H54 (cell line): ENCODE measurements at places on chromosomes 1 and 21.

- no peak for DNase-seq
Observed at GRCh38 chr1:24486331-24487065, 16.1 kb upstream of the RCAN3 start.

DNA sequence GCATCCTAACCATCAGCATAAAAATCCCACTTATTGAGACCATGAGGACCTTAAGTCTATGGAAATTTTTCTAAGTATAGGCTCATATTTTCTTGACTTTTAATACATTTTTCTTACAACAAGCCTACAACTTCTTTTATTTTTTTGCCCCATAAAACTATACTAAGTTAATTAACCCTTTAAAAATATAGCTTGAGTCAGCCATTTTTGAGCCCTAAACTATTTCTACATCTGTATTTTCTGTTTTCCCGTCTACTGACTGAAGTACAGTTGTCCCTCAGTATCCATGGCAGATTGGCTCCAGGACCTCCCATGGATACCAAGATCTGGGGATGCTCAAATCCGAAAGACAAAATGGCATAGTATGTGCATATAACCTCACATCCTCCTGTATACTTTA, 55.0 kb downstream of the CHD1L start:
- DNase-seq: no peak

DNA sequence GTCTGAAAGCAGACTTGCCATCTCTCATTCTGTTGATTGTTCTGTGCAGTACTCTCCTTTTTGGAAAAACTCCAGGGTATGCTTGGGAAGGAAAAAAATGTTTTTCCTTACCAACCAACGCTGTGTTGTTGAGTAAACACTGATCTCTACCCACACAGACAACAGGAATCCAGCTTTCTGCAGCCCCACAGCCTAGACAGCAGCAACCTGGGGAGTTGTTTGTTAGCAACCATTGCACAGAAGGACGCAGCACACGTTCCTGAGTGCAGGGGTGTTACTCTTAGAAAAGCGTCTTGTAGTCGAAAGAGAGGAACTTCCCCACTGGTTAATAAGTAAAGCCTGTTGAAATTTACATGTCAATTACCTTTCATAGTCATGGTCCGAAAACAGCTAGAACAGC, 56.6 kb downstream of the SMYD2 start:
- no peak for DNase-seq

DNA sequence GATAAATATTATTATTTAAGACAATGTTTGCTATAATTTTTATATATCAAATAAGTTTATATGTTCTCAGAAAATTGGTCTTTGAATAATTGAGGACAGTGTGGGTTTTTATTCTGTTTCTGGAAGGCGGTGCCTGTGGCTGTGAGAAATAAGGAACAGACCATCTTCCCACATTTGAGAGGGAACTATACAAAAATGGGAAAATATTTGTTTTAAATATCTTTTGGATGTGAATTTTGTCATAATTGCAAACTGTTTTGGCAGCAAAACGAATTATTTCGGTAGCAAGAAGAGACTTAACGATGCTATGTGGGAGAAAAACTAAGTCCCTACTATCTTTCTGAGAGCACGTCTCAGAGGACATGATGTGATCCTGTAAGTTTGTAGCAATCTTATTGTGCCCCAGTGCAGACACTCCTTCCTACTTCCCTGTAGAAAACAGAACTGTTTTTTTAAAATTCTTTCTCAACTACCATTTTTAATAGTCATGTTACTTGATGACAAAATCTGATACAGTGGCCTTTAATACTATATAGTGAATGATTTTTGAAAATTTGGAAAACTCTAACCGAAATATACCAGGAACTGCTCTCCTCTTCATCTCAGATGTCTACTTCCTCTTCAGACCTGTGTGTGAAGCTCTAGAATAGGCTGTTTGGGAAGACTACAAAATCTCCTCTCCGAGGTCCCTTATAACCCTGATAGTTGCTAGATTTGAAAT, 25.4 kb downstream of the PTPRC start:
- DNase-seq: no peak

DNA sequence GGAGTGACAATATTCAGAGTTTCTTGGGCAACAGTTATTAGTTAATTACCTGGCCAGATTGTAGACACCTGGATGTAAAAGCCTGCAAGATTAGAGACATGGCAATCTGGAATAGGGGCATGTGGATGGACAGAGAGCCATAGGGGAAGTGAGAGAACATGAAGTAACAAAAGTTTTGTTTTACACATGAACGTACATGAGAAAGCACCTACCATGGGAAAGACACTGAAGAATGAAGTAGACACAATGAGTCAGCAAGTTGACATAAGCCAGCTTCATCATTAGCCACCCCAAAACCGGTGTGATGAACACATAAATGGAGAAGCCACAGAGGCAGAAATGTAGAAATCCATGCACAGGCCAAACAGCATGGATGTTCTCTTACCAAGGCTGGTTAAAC, 462.1 kb upstream of the C1orf87 start:
- DNase-seq: no peak

- no peak for DNase-seq
Observed at GRCh38 chr21:45224189-45224938, 63.3 kb downstream of the POFUT2 start.

GRCh38 chr1:57707631-57708030, 283.8 kb upstream of the DAB1 start:
- DNase-seq: no peak

DNA sequence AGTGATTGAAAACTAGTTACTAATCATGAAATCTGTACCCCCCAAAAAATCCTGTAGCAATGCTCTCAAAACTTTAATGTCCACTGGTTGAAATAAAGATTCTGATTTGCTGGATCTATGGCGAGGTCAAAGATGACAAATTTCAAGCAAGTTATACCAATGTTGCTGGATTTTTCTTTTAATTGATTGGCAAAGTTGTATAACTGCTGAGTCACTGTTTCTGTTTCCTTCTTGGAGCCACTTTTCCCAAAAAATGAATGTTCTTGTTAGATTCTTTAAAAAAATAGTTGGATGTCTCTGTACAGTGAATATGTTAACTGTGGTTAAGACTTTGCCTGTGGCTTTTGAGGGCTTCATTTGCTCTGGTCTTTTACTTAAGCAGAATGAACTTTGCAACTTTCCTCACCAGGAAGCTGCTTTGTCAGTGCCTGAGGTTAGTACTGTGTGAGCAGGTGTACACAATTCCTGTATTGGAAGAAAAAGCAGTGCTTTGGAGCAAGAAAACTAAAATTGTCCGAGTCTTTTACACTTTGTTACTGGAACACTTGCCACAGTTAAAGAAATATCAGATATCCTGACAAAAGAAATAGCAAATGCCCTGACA, 1211.9 kb downstream of the MRPL39 start:
- DNase-seq: no peak

DNA sequence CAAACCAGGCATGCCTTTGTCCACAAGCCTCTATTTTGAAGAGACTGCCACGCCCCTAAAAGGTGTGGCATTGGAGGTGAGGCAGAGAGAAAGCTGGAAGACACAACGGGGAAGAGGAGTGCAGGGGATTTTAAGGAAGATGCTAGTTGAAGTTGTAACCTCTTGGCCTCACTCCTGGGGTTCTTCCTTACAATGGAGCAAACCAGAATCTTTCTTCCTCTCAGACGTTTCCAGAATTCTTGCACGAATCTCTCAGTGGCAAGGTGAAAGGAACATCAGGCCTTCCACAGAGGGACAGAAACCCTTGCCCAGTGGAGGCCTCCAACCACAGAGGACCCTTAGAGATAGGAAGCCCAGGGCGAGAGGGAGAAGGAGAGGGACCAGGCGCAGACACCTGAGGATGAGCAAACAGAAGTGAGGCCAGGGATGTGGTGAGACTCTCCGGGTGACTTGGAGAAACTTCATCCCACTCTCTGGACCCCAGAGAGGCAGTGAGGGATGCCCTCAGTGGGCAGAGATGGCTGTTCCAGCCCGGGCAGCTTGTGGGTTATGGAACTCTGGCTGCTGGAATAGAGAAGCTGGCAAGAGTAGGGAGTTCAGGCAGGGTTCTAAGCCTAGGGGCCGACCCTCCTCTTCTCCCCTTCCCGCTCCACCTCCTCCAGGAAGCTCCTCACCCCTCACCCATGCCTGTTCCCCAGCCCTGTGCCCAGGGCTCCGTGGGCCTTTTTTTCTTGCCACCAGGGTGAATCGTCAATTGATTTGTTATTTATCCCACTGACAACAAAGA, 136.8 kb upstream of the RUNX3 start:
- no peak for DNase-seq

- DNase-seq: no peak
Observed at GRCh38 chr1:110130989-110131388, 18.7 kb downstream of the UBL4B start.

DNA sequence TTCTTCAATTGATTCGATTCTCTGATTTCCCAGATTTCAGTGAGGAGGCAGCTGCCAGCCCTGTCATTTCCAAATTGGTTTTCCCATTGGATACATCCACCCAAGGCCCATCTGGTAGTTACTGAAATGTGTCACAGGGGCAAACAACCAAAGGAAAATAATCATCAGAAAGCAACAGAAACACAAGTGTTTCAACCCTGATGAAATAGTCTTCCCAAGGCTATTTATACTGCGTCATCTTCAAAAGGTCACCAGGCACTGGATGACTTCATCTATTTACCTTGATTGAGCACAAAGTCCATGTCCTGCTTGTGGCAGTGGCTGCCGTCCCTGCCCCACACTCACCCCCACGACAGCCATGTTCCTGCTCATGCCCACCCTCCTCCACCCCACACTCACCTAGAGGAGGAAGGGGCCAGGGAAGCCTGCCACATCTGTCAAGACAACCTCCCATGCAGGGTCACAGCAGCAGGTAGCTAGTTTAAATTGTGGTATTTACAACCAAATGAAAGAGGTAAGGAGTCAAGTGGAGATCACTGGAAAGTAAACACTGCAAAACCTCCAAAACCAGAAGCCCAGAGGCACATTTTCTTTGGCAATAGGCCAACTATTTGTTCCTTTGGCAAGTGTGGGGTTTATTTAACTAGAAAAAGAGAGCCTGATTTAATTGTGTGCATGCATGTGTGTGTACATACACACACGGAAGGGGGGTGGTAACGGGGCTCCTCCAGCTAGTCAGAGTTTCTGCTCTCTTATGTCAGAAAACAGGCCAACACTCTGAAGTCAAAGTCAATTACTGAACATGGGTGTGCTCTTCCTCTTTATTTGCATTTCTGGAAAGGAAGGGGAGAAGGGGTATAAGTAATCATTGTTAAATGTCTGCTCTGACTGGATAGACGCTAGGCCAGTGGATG, 49.5 kb upstream of the RAB4A start:
- DNase-seq: no peak

DNA sequence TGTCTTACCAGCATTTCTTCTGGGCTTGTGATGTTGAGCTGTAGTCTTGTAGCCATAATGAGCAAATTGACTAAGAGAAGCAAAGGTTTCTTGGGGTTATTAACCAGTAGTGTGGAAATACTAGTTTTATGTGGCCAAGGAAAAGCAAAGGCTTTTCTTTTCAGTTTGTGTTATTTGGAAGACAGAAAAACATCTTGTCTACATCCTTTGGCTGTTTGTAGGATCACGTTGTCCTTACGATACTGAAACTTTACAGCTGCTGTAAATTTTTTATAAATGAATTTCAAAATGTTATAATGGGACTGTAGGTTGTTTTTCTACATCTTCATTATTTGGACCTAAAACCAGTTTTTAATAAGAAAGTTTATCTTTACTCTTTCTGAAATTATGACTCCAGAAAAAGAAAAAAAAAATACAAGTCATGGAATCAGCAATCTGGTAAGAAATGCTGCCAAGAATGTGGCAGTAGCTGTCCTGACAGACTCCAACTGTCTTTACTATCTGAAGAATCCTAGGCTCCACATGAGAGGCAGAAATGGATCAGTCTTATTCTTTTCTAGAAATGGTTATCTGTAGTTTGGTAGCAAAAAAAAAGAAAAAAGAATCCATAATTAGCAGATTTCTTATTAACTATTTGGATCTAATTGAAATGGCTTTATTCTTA, 41.6 kb upstream of the QSOX1 start:
- DNase-seq: no peak
